Dermis microvascular lymphatic vessel endothelial cell (primary cell): ENCODE measurements at places on chromosomes 6 and 20. TPM values are rescaled to one million over a fixed set of nuclear protein-coding genes. Genes with fewer than 3 reads are reported as not detected.

HLA-DRB5 gene
- total RNA-seq = 0.13 and 0.26 TPM in 2 replicates

GRCh38 chr6:43891072-43891870, 121.3 kb downstream of the VEGFA start:
- no peak for DNase-seq

GRCh38 chr6:166379103-166379586, 3.6 kb downstream of the MPC1 start:
- DNase-seq = no peak

DNA sequence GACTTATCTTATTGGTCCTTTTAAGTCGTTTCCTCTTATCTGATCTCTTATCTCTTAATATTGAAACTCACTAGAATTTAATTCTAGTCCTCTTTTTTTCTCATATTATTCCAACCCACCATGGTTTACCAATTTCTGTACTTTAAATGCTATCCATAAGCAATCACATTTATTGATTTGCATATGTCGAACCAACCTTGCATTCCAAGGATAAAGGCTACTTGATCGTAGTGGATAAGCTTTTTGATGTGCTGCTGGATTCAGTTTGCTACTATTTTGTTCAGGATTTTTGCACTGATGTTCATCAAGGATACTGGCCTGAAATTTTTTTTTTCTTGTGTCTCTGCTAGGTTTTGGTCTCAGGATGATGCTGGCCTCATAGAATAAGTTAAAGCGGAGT, 7.7 kb downstream of the DEFB125 start:
- DNase-seq = no peak

DNA sequence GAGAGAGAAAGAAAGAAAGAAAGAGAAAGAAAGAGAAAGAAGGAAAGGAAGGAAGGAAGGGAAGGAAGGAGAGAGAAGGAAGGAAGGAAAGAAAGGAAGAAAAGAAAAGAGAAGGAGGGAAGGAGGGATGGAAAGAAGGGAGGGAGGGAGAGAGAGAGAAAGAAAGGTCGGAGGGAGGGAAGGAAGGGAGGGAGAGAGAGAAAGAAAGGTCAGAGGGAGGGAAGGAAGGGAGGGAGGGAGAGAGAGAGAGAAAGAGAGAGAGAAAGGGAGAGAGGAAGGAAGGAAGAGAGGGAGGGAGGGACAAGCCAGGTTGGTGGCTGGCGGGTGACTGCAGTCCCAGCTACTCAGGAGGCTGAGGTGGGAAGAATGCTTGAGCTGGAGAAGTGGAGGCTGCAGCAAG, 27.3 kb upstream of the ZNF184 start:
- DNase-seq = no peak

- no peak for DNase-seq
These were observed 32.8 kb upstream of the POPDC3 start for GRCh38 chr6:105212587-105212986.
